ENCODE measurements at places on chromosomes 1 and 21.

GRCh38 chr1:85599076-85599491, 18.5 kb downstream of the CCN1 start:
- DNase-seq, result no peak

GRCh38 chr1:226447932-226448665, 40.2 kb upstream of the PARP1 start:
- DNase-seq, result no peak

GRCh38 chr1:34794001-34794789, 1.4 kb downstream of the GJA4 start:
- no peak for DNase-seq

DNA sequence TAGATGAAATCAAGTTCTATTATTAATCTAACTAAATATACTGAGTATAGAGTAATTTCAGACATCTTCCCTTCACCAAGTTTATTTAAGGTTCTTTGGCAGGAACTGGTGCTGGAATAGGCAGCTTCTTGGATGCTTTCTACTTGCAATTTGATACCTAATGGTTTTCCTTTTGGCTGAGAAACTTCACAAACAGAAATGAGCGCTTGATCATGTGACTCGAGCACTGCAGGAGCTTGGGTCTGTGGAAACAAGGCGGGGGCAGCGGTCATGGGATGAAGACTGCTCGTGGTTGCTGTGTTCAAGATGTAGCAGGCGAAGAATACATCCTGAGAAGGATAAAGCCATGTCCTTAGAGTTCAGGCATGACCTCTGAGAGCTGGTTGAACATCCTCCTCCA, 136.8 kb downstream of the PTPRC start:
- no peak for DNase-seq

GRCh38 chr1:164586591-164586990, 27.6 kb downstream of the PBX1 start:
- DNase-seq, result no peak

GRCh38 chr21:44429894-44430293, 25.4 kb upstream of the LRRC3 start:
- no peak for DNase-seq

- DNase-seq, result no peak
Measured at GRCh38 chr1:231919239-231919885, 292.8 kb downstream of the DISC1 start.

GRCh38 chr1:204166219-204166618, at the start of gene REN:
Gene REN, minus strand, starts transcription at chr1:204166337. Its CDS starts 44 bp downstream, at chr1:204166293.
- no peak for DNase-seq

DNA sequence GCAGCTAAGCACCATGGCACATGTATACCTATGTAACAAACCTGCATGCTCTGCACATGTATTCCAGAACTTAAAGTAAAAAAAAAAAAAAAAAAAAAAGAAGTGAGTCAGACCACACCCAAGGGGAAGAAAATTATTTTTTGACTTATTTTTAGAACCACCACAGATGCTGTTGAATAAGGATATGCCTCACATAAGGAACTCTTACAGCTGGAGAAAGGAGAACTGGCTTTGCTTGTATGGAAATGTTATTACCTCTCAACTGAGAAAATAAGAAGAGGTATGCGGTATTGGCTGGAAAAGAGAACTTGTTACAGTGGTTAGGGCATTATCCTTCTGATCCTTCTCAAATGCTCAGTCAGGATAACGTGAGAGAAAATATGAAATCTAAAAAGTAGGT, 27.5 kb upstream of the FCER1A start:
- peak; percentile 49 for DNase-seq

DNA sequence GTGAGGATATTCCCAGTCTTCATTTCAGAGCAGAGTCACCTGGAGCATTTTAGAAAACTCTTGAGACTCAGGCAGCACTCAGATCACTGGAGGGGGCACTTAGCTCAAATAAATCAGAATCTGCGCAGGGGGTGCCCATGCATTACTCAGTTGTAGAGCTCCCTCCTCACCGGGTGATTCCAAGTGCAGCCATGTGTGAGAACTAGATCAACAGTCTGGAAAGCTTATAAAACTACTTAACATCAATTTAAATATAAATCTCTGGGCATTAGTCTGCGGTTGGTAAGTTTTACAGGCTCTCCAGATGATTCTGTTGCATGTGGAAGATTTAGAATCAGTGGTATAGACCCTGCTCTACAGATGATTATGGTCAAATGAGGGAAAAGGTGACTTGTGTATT, 128.6 kb downstream of the ST6GALNAC3 start:
- DNase-seq, result no peak

DNA sequence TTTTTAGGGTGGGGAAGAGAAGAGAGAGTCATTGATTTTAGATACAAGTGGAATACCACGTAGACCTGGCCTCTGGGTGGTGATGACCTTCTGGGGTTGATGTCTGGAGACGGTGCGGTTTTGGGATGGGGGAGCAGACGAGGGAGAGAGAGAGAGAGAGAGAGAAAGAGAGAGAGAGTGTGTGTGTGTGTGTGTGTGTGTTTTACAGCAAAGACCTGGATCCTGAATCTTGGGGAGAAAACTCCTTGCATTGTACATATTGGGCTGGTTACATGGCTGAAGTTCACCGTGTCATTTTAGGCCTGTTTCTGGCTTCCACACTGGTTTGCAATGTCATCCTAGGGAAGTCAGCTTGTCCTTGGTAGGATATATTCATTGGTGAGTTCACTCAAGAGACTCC, 89.0 kb downstream of the GALNT2 start:
- DNase-seq, result no peak

DNA sequence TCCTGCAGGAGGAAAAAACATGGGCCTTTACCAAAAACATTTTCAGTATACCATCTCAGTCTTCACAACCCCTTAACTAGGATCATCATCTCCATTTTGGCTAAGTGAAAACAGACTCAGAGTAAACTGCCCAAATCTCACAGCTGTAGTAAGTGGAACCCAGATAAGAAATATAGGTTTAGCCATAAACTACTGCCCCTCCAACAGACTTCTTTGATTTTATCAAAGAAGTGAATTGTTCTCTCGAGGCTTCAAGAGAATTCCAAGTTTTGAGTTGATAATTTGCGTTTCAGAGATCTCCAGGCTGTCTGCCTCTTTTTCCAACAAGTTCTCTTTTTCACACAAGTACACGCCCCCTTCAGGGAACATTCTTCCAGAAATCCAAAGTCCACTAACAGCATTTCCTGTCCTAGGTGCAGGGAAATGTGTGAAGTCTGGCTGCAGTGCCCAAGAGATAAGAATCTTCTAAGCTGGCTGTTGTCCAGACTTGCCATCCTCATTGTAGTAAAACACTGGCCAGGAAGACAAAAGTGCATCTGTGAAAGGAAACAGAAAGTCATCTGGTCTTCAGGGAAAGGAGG, 30.8 kb downstream of the RNF19B start:
- no peak for DNase-seq

GRCh38 chr1:55775007-55775406, 559.8 kb upstream of the USP24 start:
- no peak for DNase-seq

DNA sequence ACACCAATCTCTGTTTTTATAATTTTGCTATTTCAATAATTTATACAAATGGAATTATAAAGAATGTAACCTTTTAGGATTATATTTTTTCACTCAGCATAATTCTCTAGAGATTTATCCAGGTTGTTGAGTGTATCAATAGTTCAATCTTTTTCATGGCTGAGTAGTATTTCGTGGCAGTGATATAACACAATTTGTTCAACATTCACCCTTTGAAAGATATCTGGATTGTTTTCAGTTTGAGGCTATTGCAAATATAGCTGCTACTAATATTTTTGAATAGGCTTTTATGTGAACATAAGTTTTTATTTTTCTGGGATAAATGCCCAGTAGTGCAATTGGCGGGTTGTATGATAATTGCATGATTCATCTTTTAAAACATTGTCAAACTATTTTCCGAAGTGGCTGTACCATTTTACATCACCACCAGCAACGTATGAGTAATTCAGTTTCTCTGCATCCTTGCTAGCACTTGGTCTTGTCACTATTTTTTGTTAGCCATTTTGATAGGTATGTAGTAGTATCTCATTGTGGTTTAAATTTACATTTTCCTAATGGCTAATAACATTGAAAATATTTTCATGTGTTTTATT, 55.6 kb upstream of the ABCD3 start:
- no peak for DNase-seq

GRCh38 chr1:151128800-151129199, 17.6 kb downstream of the SEMA6C start:
- DNase-seq, result no peak

DNA sequence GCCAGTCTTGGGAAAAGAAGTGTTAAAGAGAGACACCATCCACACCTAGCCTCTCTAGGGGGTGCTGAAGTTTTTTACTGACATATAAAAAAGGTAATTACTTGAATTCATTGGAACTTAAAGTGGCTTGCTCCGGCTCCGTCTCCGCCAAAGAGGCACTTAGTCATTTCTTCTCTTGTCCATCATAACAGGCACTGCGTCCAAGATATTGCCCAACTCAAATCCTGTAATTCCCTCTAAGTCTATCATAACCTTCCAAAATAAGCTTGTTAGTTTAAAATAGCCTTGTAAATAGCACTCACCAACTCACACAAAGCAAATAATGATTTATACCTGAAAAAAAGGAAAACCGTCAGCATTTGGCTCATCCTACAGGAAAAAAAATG, 160.5 kb downstream of the ZBTB18 start:
- no peak for DNase-seq

GRCh38 chr1:160781914-160782689, 13.9 kb upstream of the LY9 start:
- peak; percentile 40 for DNase-seq

DNA sequence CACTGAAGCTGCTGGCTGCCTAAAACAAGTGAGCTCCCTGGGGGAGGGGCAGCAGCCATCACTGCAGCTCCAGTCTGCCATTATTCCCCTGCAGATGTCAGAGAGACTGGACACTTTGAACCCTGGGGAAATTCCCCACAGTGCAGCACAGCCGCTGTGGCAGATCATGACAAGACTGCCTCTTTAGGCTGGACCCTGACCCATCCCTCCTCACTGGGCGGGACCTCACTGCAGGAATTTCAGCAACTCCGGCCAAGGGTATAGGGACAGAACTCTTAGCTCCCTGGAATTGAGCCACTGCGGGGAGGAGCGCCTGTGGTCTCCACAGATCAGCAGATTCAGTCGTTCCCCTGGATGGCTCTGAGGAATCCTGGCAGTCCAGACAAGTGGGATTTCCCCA, 964.6 kb downstream of the BRINP3 start:
- no peak for DNase-seq

- DNase-seq, result no peak
Measured at GRCh38 chr1:203207751-203208150, 21.2 kb upstream of the CHI3L1 start.

DNA sequence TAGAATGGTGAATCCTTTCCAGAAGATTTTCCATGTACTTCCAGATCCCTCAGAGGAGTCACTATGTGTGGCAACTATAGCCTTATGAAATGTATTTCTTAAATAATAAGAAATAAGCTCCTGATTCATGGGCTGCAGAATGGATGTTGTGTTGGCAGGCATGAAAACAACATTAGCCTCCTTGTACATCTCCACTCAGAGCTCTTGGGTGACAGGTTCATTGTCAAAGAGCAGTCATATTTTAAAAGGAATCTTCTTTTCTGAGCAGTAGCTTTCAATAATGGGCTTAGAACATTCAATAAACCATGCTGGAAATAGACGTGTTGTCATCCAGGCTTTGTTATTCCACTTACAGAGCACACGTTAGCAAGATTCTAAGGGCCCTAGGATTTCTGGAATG, 96.6 kb downstream of the CDC7 start:
- DNase-seq, result no peak

DNA sequence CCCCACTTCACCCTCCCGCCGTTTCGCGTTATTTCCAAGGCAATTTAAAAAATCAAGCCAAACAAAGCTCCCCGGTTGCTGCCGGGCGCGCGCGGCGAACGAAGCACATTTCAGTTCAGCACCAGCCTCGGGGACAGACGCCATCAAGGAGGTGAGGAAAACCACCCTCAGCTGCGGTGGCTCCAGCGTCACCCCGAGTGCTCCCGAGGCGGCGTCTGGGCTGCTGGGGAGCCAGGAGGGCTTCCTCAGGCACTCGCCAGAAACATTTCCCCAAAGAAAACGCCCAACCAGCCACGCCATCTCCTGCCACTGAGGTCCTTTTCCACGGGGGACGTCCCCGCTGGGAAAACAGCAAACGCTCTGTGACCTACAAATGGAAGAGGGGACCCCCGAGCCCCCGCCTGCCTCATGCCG, 623 bp downstream of the GNG4 start:
- peak; percentile 59 for DNase-seq

GRCh38 chr1:234763910-234764309, 153.9 kb upstream of the IRF2BP2 start:
- DNase-seq, result no peak

DNA sequence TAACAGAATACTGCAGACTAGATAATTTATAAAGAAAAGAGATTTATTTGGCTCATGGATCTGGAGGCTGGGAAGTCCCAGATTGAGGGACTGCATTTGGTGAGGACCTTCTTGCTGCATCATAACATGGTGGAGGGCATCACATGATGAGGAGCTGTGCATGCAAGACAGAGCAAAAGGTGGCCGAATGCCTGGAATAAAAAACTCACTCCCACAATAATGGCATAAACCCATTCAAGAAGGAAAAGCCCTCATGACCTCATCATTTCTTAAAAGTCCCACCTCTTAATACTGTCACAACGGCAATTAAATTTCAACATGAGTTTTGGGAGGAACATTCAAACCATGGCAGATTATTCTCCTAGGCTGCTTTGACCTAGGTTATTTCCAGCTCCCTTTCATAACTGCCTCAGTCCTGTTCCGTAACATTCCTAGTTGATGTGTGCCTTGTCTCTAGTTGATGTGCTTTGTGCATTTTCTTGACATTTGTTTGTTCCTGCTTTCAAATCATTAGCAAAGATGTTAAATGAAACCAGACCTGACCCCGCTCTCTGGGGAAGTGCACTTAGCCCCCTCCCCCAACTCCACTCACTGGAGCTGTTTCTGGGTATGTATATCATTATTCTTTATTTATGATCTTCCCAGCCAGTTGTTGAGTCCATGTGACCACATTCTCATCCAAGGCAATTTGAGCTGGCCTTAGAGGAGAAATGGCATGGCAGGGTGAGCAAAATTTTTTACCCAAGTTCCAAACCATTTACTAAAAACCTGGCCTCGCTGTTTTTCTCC, 148.5 kb downstream of the GDAP2 start:
- no peak for DNase-seq

DNA sequence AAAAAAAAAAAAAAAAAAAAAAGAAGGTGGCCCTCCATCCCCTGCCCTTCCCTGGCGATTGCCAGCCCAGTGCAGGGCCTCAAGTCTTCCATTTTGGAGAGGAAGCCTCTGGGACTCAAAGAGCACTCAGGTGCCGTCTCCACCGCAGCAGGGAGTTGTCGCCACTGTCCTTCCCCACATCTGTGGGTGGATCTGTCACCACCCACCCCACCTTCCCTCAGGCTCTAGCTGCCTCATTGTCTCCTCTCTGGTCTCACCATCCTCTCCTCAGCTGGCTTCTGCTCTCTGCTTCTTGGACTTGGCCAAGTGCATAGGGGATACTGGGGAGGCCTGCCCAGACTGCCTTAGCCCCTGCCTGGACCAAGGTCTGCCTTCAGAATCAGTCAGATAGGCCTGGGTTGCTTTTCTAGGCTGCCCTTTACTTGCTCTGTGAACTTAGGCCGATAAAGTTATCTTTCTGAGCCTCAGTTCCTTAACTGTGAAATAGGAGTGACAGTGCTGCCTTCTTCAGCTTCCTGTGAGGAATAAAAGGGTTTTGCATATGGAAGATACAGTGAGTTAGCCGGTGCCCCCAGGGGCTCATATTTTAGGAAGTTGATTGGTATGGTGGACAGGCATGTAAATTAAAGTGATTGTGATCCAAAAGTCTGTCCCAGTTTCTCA, 15.8 kb downstream of the RCC1 start:
- DNase-seq, result no peak

GRCh38 chr1:107327446-107327845, 186.6 kb downstream of the NTNG1 start:
- DNase-seq, result no peak

- DNase-seq, result no peak
Measured at GRCh38 chr1:243513726-243514491, 258.1 kb downstream of the SDCCAG8 start.
